ENCODE measurements at places on chromosomes 4 and X.

DNA sequence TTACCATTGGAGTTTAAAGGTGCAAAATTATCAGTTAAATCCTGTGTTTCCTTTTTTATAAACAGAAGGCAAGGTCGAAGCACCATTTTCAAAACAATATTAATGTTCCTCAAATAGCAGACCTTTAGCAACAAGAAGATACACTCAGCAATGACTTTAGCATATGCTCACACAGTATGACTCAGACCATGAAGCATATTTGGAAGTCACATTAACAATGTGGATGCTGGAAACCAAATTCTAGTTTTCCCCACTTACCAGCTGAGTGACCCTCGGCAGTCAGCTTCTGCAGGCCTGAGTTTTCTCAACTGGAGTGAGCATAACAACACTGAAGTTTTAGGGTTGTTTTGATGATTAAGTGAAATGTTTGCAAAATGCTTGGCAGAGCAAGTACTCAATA lies 130.5 kb downstream of the ANK2 start:
- DNase-seq = no peak

GRCh38 chr4:110046588-110047049 lies 133.9 kb downstream of the EGF start:
- no peak for DNase-seq

GRCh38 chrX:41164449-41164848 lies 79.2 kb downstream of the USP9X start:
- DNase-seq = no peak

DNA sequence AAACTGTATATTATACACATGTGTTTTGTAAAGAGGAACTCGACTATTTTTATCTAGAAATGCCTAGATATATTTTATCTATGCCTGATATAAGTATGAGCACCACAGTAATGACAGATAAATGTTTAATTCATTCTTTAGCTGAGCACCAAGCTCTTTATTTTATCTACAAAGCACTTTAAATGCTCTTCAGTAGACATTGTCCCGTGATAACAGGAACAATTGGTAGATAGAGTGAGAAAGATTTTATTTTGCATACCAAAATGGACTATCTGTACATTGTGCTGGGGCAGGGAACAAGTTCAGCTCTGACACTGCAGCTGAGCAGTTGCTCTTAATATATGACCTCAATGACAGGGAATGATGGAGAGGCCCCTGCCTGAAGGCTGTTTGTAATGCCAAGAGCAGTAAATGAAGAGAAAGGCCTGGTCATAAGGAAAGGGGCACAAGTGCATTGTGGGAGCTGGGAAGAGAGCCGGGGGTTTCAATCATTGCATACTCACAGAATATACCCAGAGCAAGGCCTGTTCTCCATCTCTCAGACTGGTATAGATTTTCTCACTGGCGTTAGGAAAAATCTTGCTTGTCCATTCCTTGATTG lies 57.3 kb downstream of the SEPTIN11 start:
- no peak for DNase-seq

DNA sequence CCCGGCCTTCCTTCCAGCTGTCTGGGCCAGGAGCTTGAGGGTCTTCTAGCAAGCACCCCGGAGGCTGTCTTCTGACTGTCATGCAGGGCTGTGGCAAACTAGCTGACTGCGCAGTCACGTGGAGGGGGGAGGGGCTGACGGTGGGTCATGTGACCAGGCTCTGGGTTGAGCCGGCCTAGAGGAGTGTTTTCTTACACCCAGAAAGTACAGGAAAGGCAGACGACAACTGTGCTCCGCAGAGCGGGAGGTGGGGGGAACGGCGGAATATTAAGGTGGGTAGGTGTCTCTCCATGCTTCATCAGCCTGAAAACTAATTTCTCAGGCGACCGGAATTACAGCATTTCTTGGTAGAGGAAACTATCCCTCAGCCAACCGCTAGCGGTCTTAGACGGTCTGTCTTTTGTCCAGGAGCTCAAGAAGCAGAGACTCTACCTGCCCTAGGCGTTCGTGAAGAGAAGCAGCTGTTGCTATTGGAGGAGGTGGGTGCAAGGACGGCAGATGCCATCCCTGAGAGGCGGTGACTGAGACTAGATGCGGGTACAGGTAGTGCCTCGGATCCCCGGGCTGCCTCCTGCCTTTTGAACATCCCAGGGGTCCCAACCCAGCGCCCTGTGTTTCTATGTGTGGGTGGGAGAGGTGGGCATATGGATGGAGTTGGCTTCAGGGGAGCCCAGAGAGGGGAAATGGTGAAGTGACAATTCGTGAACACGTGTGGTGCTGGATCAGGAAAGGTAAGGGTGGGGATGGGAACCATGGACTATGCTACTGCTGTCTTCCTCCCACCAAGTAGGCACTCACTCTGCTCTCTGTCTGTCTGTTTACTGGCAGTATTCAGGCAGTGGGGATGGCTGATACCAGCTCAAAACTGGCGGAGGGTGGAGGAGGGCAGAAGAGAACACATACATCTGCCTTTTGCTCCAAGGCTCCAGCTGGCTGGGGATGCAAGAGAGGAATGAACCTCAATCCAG lies 8.8 kb downstream of the GPRASP1 start:
- DNase-seq = peak; percentile 93

- no peak for DNase-seq
These were observed 1771.7 kb upstream of the PCDH7 start for GRCh38 chr4:28948501-28948900.

DNA sequence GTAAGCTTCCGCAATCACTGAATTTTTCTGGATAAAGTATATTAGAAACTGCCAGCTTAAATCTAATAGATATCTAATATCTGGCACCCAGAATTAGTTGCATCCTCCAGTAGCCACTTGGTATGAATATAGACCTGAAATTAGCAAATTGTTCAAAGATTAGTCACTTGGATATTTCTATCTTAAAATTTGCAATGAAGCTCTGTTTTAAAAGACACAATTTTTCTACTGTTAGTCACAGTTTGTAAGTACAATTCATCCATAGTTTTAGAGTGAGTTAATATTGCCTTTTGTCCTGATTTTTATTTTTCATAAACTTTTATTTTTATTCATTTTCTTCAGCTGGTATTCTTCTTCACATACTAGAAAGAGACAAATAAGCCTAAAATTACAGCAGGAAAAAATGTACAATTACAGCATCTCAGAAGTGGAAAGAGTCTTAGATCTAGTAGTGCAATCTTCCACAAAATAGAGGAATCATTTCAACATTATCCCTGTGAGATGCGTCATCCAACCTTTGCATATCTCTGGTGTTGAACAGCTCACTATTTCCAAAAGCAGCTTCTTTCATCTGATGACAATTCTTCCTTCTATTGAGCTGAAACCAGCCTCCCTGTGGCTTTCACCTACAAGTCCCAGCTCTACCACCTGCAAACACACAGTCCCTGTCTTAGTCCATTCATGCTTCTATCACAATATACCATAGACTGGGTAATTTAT lies 190.0 kb upstream of the AR start:
- no peak for DNase-seq

- DNase-seq = no peak
These were observed 406.7 kb upstream of the SPANXN1 start for GRCh38 chrX:144840616-144841015.

DNA sequence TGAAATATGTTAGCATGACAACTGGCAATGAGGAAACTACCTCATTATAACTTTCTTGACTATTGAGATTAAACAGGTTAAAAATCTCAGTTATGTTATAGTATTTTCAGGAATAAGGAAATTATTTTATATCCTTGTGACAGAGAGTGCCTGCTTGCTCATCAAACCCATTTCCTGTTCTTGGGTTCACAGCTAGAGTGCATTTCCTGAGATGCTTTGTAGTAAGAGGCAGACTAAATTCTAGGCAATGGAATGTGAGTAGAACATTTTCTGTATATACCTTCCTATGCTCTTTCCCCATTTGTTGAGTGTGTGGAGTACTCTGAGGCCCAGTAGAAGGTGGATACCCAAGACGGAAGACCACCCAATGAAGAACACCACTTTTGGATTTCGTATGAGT lies 96.9 kb upstream of the CASK start:
- DNase-seq = no peak

- no peak for DNase-seq
These were observed 54.6 kb upstream of the EOLA2 start for GRCh38 chrX:149992918-149993317.

DNA sequence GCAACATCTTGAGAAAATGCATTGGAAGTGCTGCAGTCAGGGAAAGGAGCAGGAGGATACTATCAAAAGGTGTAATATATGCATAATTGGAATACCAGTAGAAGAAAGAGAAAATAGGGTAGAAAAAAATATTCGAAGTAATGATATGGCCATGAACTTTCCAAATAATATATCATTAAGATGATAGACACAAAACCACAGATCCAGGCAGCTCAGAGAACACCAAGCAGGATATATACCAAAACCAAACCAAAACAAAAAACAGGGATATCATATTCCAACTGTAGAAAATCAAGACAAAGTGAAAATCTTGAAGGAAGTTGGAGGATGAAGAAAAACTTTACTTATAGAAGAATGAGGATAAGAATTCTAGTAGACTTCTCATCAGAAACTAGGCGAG lies 9.7 kb upstream of the POLA1 start:
- DNase-seq = no peak

GRCh38 chr4:167629272-167629671 lies 395.0 kb upstream of the SPOCK3 start:
- no peak for DNase-seq

DNA sequence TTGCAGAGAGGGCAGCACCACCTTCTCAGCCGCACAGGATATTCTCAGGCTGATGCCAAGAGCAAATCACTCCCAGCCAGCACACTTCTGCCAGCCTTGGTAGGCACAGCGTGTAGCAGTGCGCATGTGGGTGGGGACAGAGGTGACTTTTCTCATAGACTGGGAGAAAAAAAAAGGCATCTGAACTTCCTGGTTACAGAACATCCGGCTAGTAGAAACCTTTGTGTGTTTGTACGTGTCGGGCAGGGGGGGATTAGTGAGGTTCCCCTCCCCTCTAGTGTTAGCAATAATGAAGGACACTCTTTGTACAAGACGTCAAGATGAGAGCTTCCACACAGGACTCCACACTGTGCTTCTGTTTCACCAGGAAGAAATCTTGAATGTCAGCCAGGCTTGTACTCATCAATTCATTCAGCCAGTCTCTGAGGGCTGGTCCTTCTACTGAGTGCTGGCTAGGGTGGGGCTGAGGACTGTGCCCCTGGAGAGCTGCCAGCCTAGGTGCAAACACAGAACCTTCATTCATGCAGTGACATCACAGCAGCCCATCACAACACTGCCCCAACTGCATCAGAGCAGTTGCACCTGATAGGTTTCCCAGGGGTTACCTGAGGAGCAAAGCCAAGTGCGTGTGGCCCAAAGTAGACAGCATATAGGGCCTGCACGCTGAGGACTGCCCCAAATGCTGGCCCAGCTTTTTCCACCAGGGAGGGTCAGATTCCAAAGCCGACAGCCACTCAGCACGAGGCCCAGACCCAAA lies 34.7 kb downstream of the SLC25A5 start:
- DNase-seq = peak; percentile 16

- DNase-seq = no peak
These were observed 29.6 kb downstream of the PDK3 start for GRCh38 chrX:24494647-24495075.

GRCh38 chrX:14508025-14508690 lies 21.2 kb upstream of the GLRA2 start:
- DNase-seq = no peak

GRCh38 chrX:50436797-50437196 lies 33.8 kb downstream of the DGKK start:
- no peak for DNase-seq

DNA sequence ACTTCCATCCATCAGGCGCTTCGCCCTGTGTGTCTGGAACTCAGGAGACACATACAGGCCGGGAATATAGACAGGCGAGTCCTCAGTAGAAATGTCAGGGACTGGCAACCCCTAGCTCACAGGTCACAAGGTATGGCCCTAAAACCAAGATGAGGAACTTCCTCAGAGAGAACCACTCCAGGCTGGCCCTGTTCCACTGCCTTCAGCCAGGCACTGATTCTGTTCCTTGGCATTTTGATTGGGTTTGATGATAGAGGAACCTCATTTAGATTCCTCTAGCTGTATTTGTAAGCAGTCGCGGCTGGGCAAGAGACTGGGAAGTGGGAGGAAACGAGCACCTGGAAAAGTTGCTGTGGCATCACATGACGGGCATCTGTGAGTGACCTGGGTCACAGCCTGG lies 8.1 kb downstream of the HPSE start:
- DNase-seq = peak; percentile 6

DNA sequence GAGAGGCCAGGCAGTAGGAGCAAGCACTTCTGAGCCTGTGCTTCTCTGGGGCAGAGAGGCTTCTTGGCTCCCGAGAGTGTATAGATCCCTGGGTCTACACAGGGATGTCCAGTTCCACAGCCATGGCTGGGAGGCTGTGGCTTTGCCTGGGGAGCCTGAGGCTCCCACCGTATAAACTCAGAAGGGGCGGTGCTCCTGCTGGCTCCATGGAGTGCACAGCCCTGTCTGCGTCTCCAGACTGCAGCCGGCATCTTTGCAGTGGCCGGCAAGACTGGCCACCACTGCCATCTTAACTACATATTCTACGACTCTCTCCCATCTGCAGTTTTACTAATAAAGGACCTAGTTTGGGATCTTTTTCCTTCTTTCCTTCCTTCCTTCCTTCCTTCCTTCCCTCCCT lies 1253.8 kb downstream of the C4orf33 start:
- no peak for DNase-seq

- DNase-seq = no peak
These were observed 23.1 kb upstream of the ARMCX2 start for GRCh38 chrX:101682723-101683122.

DNA sequence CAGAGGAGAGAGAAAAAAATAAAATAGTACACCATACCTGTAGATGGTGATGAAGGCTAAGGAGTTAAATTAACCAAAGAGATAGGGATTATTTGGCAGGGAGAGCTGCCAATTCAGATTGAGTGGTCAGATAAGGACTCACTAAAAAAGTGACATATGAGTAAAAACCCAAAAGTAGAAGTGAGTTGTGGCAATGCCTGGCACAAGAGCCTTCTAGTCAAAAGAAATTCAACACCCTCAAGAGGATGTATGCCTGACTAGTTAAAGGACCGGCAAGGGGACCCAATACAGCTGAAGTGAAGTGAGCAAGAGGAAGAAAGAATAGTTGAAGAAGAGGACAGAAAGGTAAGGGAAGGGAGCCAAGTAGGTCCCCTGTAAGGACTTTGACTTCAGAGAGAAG lies 34.9 kb downstream of the ELF2 start:
- no peak for DNase-seq

- no peak for DNase-seq
These were observed 75.9 kb upstream of the RPL34 start for GRCh38 chr4:108544481-108544880.

GRCh38 chrX:146615628-146616348 lies 193.8 kb upstream of the CXorf51B start:
- no peak for DNase-seq

- DNase-seq = no peak
These were observed 72.5 kb downstream of the FAT1 start for GRCh38 chr4:186651181-186651603.

GRCh38 chr4:141459020-141459419 lies 177.4 kb upstream of the IL15 start:
- DNase-seq = no peak

GRCh38 chr4:72582853-72583252 lies 13.8 kb upstream of the ADAMTS3 start:
- DNase-seq = no peak

Data from head of caudate nucleus (tissue), 42 donors.